ENCODE measurements at places on chromosomes 7 and 10. TPM values are rescaled to one million over a fixed set of nuclear protein-coding genes. Genes with fewer than 3 reads are reported as not detected.

DNA sequence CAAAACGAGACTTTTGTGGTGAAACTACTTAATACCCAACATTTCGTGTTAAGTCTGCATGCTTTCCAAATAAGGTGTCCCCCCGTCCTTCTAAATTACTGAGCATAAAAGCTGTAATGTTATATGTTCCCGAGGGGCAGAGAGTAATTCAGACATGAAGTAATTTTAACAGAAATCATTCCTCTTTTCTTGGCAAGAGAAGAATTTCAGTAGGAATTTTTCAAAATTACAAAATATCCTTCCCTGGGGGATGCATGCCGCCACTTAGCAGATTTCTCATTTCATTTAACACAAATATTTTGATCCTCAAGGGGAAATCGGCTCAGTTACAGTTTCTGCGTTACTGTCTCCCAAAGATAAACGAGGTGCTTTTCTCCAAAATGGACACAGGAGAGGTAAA lies 213.2 kb upstream of the RHOBTB1 start:
- no peak for DNase-seq

- no peak for DNase-seq
These were observed 314.4 kb upstream of the BMPER start for GRCh38 chr7:33590916-33591315.

DNA sequence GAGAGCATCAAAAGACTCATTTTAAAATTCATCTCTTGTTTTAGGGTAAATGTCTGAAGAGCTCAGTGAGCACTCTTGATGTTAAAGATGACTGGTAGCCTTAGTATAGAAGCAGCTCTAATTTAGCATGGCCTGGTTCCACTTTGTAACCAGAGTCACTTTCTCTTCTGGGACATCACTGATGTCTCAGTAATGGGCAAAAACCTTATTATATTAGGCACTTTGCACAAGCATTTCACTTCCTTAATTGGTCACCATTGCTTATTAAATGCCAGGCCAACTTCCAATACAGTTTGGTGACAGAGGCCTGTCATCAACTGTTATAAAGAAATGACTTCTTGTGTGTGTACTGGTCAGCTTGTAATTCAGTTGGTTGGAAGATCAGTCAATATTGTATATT lies 53.0 kb downstream of the STEAP1B start:
- no peak for DNase-seq

- DNase-seq: no peak
These were observed 113.8 kb upstream of the PPP2R2D start for GRCh38 chr10:131786756-131787605.

GRCh38 chr10:78579576-78579975 lies 489.2 kb upstream of the ZMIZ1 start:
- no peak for DNase-seq

GRCh38 chr10:104707602-104708459 lies 66.7 kb downstream of the SORCS3 start:
- no peak for DNase-seq

GRCh38 chr7:98841179-98841997 lies 28.4 kb downstream of the TMEM130 start:
- DNase-seq: peak; percentile 68

TMEM139 gene
- total RNA-seq: 0.32 TPM

FAM131B gene
- 0.28 TPM for total RNA-seq

TMEM178B gene
- total RNA-seq: 0.37 TPM

NPC1L1 gene
- total RNA-seq: not detected

HOXA7 gene
- total RNA-seq: not detected

FAM241B gene
- total RNA-seq: 16.5 TPM

OPN1SW gene
- not detected for total RNA-seq

VAX1 gene
- total RNA-seq: not detected

TRRAP gene
- 48.7 TPM for total RNA-seq

Data from activated T-cell treated with anti-CD3 and anti-CD28 coated beads, Interleukin-2, amount 50 U/mL, for 4 hours (primary cell).